ENCODE measurements at places on chromosomes 13 and 19.

GRCh38 chr13:25898991-25899390 lies 152.8 kb downstream of the SHISA2 start:
- no peak for DNase-seq

- DNase-seq = no peak
Observed at GRCh38 chr13:104949840-104950740, 1585.4 kb downstream of the EFNB2 start.

DNA sequence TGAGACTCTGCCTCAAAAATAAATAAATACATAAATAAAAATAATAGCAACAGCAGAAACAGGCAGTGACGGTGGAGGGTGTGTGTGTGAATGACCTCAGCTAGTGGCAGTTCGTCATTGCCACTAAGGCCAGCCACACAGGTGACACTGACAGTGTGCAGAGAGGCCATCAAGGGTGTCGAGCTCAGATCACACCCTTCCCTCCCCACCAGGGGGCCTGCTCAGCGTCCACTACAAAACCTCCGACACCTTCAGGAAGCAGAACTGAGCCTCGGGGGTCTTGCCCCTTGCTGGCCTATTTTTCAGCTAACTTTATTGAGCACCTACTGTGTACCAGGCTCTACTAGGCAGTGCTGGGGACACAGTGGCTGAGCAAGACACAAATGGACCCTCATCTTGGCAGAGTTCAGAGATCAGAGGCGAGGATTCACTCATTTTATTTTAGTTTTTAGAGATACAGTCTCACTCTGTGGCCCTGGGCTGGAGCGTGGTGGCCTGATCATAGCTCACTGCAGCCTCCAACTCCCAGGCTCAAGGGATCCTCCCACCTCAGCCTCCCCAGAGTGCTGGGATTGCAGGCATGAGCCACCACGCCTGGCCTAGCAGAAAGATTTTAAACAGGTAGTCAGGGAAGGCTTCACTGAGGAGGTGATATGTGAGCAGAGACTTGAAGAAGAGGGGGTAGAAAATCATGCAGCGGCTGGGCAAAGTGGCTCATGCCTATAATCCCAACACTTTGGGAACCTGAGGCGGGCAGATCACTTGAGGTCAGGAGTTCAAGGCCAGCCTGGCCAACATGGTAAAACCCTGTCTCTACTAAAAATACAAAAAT lies 30.3 kb upstream of the SEMA6B start:
- DNase-seq = no peak

GRCh38 chr19:2296141-2296540 lies 11.8 kb downstream of the LINGO3 start:
- no peak for DNase-seq

DNA sequence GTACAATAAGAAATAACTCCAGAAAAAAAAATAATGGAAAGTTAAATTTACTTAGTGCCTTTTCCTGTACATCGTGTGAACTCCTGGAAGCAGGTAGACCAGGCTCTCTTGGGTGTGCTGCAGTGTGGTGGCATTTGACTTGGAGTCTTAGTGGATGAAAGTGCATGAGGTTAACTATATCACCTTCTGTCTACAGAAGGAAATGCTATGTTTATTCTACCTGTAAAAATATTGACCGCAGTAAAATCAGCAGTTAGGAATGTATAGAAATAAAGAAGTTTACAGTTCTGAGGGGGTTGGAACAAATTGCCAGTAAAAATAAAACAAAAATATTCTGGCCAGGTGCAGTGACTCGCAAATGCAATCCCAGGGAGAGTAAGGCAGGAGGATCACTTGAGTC lies 722.1 kb downstream of the LIG4 start:
- no peak for DNase-seq

- no peak for DNase-seq
Observed at GRCh38 chr13:88051746-88052482, 380.7 kb downstream of the SLITRK5 start.

- no peak for DNase-seq
Observed at GRCh38 chr19:9883764-9884163, 48.6 kb downstream of the PIN1 start.

GRCh38 chr19:6556480-6557195 lies 25.8 kb downstream of the TNFSF9 start:
- no peak for DNase-seq

GRCh38 chr19:17075864-17076542 lies 426 bp downstream of the MYO9B start:
- DNase-seq = peak; percentile 77

DNA sequence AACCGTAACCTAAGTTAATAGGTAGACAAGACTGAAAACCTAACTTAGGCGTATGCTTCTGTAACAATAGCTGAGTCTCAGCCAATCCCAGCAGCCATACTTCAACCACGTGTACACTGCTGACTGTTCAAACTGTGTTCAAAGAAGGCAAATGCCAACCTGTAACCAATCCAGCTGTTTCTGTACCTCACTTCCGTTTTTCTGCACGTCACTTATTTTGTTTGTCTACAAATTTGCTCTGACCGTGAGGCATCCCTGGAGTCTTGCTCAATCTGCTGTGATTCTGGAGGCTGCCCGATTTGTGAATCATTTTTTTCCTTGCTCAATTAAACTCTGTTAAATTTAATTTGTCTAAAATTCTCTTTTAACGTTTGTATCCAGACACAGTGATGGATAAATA lies 59.2 kb downstream of the EDNRB start:
- no peak for DNase-seq
